ENCODE measurements at places on chromosomes 7 and 10. TPM values are rescaled to one million over a fixed set of nuclear protein-coding genes. Genes with fewer than 3 reads are reported as not detected.

SLC13A1 gene
- not detected for total RNA-seq

LIPJ gene
- not detected for total RNA-seq

FGF8 gene
- total RNA-seq = not detected

CCDC186 gene
- total RNA-seq = 5.2 TPM

TEX36 gene
- not detected for total RNA-seq

SUN3 gene
- total RNA-seq = not detected

PVRIG gene
- total RNA-seq = not detected

SPAG6 gene
- total RNA-seq = not detected

GIMAP1 gene
- total RNA-seq = not detected

GSDME gene
- 38.4 TPM for total RNA-seq

MRM2 gene
- total RNA-seq = 55.5 TPM

BRI3 gene
- 188 TPM for total RNA-seq

ATOH7 gene
- 0.26 TPM for total RNA-seq

RAB19 gene
- not detected for total RNA-seq

PCLO gene
- total RNA-seq = 1.2 TPM

ITGA8 gene
- not detected for total RNA-seq

GTF2IRD2 gene
- total RNA-seq = 6.2 TPM

CRTAC1 gene
- total RNA-seq = 1.1 TPM

COL26A1 gene
- total RNA-seq = 0.33 TPM

PRKG1 gene
- total RNA-seq = not detected

PRKAR2B gene
- 3.3 TPM for total RNA-seq

EPO gene
- total RNA-seq = not detected

CDK5 gene
- 37.0 TPM for total RNA-seq

SPDYE2B gene
- total RNA-seq = not detected
